ENCODE measurements at places on chromosomes 16 and 17.

- no peak for DNase-seq
Observed at GRCh38 chr17:41551365-41551764, 20.5 kb downstream of the KRT9 start.

GRCh38 chr17:75008373-75008772, 4.1 kb upstream of the MRPL58 start:
- DNase-seq = no peak

DNA sequence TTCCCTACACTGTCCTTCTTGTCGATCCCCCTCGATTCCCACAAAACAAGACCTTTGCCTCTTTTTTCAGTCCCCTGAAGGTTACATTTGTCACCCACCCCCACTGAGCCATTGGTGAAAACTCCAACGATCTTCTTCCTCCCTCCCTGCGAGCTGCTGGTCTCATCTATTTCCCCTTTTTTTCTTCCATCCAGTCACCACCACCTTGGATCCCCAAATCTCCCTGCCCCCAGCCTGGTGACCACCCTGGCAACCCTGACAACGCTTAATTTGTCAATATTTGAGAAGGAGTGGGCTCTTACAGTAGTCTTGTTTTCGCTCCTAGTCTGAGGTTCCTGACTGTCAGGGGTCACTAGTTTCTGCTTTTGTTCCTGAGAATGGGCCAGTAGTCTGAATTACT, 62.9 kb downstream of the SMPD3 start:
- no peak for DNase-seq

DNA sequence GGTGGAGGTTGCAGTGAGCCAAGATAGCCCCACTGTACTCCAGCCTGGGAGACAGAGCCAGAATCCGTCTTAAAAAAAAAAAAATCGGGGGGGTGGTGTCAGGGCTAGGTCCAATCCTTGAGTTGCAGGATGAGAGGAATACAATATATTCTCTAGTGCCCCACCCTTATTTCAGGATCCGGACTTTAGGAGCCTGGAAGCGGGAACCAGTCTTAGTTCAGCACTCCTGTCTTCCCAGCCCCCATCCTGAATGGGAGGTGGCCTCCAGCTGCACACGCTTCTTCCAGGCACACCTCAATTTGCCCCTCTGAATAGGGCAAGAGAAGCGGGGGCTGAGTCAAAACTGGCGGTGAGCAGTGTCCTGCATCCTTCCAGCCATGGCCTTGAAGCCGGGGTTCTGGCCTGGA, 1.6 kb downstream of the FHOD1 start:
- no peak for DNase-seq

- DNase-seq = no peak
Observed at GRCh38 chr17:40992666-40993065, 1.3 kb downstream of the KRTAP3-3 start.

- no peak for DNase-seq
Observed at GRCh38 chr17:70254735-70255460, 85.6 kb downstream of the KCNJ2 start.

- DNase-seq = no peak
Observed at GRCh38 chr17:20053361-20053964, 44.3 kb downstream of the SPECC1 start.

- no peak for DNase-seq
Observed at GRCh38 chr17:17693253-17694168, 12.3 kb downstream of the RAI1 start.

GRCh38 chr17:62112229-62112628, 47.2 kb upstream of the MED13 start:
- no peak for DNase-seq

- no peak for DNase-seq
Observed at GRCh38 chr16:10493276-10493675, 87.1 kb downstream of the EMP2 start.

- no peak for DNase-seq
Observed at GRCh38 chr17:77617516-77617915, 341.0 kb upstream of the TNRC6C start.

- DNase-seq = no peak
Observed at GRCh38 chr16:87196231-87196630, 121.0 kb downstream of the C16orf95 start.

GRCh38 chr16:68972720-68973119, 129.4 kb downstream of the TANGO6 start:
- DNase-seq = no peak

DNA sequence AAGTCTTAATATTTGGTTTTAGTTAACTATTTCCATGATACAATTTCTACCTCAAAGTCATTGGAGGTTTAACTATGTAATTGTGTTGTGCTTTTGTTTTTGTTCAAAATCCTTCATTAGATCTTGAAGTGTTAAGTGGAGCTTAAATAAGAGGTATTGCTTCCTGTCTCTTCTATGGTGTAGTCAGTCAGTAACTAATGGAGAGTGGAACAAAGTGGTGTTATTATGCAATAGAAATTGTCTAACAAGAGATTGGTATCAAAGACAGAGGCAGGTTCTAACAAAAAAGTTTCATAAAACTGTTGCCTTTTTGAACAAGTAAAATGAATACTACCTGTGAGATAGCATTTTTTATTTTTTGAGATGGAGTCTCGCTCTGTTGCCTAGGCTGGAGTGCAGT, 45.2 kb downstream of the GRB7 start:
- DNase-seq = no peak

- no peak for DNase-seq
Observed at GRCh38 chr17:16945663-16946218, 26.2 kb downstream of the TNFRSF13B start.

DNA sequence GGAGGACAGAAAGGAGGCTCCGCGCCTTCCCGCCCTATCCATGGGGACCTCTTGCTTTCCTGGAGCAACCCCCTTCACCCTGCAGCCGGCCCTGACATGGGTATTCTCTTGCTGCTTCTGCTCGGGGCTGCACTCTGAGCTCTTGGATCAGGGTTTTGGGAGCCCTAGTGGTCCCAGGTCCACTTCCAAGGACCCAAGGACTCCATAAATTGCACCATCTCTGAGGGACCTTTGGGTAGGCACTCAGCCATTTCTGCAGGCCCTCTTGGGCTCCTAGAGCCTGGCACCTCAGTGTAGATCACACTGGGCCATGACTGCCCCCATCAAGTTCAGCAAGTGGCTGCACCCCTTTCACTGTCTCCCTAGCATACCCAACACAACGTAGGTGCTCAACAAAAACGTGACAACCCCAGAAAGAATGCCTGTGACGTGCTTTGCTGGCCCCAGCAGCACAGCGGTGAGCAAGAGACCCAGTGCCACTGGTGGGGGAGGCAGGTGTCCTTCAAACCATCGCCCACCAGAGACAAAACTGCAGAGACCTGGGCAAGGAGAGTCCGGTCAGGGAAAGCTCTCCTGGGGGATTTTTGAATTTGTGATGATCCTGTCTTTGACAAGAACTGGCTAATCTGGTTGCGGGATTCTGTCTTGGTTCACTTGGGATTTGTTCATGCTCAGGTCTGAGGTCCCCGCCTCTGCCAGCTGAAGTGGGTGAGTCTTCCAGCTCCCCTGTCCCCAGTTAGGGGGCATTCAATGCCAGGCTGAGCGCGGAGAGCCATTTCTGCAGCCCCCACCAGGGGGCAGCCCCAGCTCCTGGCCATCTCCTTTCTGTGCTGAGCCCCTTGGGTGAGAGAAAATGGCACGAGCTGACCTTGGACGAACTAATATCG, 2.5 kb upstream of the RAB11FIP4 start:
- no peak for DNase-seq

GRCh38 chr17:32794533-32795246, 82.2 kb downstream of the MYO1D start:
- no peak for DNase-seq

GRCh38 chr16:84922351-84923120, 88.8 kb downstream of the ZDHHC7 start:
- DNase-seq = no peak

DNA sequence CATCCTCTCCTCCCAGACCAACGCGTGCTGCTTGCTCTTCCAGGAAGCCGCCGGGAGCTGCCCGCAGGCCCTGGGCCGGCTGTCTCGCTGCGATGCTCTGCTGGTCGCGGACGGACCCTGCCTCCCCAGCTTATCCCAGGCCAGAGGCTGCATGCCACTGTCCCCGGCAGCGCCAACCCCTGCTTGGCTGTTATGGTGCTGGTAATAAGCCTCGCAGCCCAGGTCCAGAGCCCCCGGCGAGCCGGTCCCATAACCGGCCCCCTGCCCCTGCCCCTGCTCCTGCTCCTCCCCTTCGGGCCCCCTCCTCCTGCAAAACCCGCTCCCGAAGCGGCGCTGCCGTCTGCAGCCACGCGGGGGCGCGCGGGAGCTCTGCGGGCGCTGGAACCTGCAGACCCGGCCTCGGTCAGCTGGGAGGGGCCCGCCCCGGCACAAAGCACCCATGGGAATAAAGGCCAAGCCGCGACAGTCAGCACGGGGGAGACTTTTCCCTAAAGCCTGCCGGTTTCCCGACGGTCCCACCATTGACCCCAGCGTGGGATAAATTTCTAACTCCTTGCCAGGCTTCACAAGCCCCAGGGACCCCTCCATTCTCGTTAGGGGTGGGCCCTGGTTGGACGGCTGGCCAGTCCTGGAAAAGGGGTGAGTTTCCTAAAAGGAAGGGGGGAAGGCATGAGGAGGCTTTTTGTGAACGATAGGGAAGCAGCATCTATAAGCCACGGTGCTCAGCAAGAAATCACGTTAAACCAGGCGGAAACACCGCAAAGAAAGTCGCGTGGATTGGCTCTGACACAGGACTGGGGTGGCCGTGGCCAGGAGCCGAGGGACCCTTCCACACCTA, 11.2 kb downstream of the ENPP7 start:
- peak; percentile 74 for DNase-seq

DNA sequence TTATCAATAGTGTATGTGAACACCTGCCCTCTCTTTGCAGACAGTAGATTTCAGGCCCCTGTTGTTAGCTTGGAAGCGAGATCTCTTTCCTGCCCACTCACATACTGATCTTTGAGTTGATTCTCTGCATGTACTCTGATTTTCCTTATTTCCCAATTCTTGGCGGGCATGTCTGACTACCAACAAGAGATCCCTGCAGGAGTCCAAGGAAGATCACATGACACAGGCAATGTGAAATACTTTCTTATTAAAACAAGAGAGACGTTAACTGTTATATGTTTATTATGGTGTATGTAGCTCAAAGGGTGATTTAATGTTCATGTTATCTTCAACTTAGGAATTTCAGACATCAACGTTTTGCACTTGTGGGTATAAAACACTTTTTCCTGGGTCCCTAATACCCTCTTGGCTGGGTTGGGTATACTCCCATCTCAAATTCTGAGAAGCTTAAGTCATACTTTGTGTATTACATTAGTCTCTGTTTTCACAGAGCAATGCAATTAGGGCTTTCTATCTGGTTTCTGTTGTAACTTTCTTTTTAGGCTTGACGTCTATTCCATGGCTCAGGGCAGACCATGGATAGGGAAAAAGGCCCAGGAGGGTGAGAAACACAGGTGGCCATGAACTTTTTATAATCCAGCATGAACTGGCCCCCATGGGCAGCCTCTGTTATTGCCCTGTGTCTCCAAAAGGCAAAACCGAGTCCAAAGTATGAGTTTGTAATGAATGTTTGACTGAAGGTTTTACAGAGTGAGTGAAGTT, 32.2 kb downstream of the HSD17B2 start:
- no peak for DNase-seq

GRCh38 chr16:87161822-87162676, 155.1 kb downstream of the C16orf95 start:
- no peak for DNase-seq

- no peak for DNase-seq
Observed at GRCh38 chr17:11880714-11881113, 116.6 kb downstream of the ZNF18 start.

- DNase-seq = no peak
Observed at GRCh38 chr17:74274709-74275340, 791 bp downstream of the DNAI2 start.

DNA sequence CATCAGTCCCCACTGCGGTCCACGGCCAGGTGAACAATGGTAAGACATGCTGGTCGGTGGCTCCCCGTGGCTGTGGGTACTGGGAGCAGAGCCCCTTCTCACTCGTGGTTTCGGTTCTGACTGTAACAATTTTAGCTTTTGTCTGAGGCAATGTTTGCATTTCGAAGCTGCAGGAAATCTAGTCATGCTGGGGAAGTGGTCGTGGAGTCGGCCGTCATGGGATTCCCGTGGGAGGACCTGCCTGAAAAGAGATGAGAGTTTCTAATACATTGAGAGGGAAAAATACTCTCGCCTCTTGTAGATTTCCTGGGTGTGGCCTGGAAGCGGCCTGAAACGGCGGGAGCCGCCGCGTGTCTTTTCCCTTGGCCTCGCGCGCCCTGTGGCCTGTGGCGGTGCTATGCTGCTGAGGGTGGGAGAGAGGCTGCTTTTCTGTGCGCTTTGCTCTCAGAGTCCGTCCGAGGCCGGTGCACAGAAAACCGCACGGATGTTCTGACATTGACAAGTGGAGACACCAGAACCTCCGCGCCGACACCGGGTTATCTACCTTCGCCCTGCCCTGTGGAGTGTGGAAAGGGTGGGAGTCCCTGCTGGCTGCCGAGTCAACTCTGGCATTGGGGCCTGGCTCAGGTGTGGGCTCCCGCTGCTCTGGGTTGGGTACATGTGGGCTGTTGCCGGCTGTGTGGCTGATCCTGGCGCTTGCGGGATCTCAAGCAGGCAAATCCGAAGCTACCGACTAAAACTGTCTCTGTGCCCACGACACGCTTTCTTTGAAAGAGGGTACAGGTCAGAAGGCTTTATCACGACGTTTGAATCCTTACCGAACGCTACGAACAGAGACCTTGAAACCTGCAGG, 60.8 kb downstream of the WDR45B start:
- DNase-seq = no peak

DNA sequence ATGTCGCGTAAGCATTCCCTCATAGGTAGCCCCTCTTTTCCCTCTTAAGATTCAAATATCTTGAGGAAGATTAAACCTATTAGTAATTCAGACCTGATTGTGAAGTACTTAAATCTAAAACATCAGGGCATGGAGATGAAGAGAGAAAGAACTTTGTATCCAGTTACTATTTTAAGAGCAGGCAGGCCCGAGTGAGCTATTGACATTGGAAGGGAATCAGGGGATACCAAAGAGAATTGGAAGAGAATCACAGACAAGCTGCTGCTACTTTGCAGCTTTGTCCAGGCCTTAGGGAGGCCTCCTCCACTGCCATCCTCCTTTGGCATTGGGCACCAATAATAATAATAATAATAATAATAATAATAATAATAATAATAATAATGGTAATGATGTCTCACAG, 170.5 kb downstream of the MRTFB start:
- no peak for DNase-seq

DNA sequence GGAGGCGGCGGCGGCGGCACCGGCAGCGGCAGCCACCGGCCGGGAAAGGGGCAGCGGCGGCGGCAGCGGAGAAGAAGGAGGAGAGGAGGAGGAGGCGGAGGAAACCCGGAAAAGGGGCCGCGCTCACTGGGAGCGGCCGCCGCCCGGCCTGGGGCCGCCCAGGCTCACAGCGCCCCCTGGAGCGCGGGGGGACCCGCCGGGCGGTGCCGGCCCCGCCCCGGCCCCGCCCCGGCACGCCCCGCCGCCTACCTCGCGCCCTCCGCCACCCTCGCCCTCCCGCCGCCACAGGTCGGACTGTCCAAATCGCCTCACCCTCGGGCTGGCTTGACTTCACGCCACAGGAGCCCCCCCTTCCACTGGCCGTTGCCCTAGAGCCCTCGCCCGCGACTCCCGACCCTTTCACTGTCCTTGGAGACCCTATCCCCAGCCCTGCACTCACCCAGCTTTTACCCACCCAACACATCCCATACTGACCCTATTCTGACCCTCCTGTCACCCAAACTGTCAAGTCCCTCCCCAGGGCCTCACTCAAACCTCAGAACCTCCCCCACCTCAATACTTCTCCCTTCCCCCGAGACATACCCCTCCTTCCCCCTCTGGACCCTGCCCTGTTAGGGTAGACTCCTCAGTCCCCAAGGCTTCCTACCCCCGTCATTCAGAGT, at the start of gene CSNK2A2:
CSNK2A2 (minus strand) TSS at position 85 of the 662 bp plus-strand sequence. CDS start 370 bp downstream, outside the sequence.
- peak; percentile 78 for DNase-seq
